Inflammatory macrophage (primary cell): ENCODE measurements at places on chromosomes 1 and 21.

- DNase-seq: no peak
Measured at GRCh38 chr1:221347706-221348105, 394.2 kb downstream of the DUSP10 start.

- DNase-seq: no peak
Measured at GRCh38 chr1:196877964-196878363, 9.9 kb upstream of the CFHR4 start.

- no peak for DNase-seq
Measured at GRCh38 chr1:106063510-106063909, 993.0 kb upstream of the PRMT6 start.

DNA sequence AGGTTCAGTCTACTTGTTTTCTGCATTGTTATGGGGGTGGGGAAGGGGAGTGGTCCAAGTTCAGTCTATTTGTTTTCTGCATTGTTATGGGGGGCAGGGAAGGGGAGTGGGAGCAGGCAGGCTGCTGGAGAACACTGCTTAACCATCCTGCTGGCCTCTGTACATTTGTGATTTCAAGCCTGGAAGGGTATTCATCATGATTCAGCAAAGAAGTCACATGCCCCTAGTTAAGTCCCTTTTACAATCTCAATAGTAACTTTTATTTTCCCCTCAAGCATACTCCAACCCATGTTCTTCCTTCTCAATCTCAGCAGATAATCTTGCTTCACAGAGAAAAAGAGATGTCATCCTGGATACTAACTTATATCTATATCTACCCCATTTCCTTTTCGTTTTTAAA lies 7.9 kb downstream of the LYST start:
- no peak for DNase-seq

GRCh38 chr1:65904681-65905083 lies 112.0 kb downstream of the PDE4B start:
- no peak for DNase-seq

GRCh38 chr1:164644268-164644667 lies 85.3 kb downstream of the PBX1 start:
- no peak for DNase-seq

DNA sequence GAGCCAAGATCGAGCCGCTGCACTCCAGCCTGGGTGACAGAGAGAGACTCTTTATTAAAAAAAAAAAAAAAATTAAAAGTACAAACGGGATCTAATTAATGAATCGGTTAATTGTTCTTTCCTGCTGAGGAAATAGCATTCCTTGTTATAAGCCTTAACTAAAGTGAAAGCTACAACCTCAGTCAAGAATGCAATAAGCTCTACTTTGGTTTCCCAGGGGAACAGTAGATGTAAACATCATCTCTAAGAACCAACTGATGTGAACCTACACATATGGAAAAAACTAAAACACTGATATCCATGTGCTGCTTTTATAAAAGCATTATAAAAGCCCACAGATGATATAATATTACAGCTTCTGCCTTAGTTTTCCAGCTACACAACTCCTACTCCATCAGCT lies 41.9 kb downstream of the LPGAT1 start:
- DNase-seq: no peak

- no peak for DNase-seq
Measured at GRCh38 chr1:231597971-231598370, 28.6 kb upstream of the DISC1 start.

GRCh38 chr1:14778898-14779865 lies 180.7 kb downstream of the KAZN start:
- peak; percentile 24 for DNase-seq

DNA sequence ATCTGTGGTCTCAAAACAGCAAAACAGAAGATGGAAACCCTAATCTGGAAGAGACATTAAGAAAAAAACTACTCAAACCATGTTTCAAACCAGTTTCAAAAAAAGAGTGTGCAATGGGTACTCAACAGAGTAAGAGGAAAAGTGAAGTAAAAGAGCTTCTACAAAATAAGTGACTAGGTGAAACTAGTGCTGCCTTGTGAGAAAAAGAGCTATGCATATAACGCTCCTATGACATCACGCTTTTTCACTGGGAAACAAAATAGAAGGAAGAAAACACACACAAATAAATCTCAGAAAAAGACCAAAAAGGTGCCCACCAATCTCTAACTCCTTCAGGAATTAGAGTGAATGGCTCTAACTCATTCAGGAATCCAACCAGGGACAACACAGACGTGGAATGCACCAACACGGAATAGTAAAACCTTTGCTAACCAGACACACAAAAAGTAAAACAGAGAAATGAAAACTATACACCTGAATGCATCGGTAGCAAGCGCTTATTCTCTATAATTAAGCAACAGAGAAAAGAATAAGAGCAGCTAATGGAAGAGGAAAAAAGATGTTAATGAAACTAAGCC lies 1.3 kb downstream of the FOXJ3 start:
- DNase-seq: no peak

GRCh38 chr1:33087677-33088076 lies 6.7 kb downstream of the AZIN2 start:
- DNase-seq: no peak

- no peak for DNase-seq
Measured at GRCh38 chr1:19313961-19314882, 2.1 kb downstream of the SLC66A1 start.
